ENCODE measurements at places on chromosomes 1 and 21. TPM values are rescaled to one million over a fixed set of nuclear protein-coding genes. Genes with fewer than 3 reads are reported as not detected.

GRCh38 chr1:97938285-97938642 lies 17.4 kb upstream of the DPYD start:
- no peak for DNase-seq

DNA sequence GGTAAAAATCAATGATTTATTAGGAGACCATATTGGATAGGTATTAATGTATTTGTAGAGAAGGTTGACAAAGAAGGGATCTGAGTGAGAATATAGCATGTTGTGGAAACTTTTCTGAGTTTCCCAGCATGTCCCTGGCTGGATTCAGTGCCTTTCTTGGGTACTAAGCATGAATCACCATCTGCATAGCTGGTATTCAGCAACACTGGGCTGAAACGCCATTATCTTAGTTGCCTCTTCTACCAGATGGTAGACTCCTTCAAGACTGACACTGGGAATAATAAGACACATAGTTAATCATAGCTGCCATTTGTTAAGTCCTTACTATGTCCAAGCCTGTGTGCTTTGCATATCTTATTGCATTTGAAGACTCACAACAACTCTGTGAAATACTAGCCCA lies 45.5 kb downstream of the ATP5PF start:
- no peak for DNase-seq

DNA sequence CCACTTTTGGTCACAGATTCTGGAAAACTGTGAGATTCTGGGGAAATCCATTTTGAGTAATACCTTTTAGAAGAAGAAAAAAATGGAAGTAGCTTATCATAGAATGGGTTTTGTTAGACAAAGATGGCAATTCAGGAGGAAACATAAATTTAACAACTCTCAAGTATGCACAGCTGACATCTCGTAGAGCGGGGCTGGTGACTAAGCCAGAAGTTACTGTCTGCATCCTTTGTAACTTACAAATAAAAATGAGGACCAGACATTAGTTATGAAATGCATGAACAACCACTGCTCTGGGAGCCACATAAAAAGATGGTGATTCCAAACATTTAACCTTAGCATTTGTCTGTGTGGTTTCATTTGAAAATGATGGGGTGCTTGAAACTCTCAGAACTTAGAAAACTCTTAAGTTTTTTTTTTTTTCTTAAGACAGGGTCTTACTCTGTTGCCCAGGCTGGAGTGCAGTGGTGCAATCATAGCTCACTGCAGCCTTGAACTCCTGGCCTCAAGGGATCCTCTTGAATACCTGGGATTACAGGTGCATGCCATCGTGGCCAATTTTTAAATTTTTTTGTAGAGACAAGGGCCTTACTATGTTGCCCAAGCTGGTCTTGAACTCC lies 49.2 kb upstream of the ATP5PO start:
- no peak for DNase-seq

DNA sequence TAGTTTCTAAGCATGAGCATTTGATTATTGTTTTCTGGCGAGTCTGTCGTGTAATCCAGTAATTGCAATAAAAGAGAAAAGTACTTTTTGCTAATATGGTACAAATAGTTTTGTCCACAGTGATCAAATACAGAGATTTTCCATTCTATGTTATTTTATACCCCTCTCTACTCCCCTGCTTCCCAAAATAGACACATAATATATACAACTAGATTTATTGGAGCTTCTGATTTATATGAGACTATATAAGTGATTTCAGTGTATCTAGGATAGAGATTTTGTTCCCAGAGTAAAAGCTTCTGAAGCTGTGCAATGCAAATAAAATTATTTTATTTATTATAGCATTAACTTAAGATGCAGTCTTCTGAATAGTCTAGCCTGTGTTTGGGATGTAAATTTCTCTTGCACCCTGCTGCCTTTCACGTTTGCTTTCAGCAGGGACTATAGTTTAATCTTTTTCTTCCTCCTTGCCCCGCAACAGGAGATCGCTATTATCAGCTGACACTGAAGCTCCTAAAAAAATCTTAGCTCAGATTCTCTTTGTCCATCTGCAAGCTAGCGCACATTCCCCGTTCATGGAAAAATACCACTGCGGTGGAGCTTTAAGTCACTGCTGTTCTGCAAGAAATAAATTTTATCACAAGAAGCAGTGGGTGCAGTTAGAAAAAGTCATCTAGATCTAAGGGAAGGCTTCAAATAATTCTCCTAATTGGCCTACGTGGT lies 273.3 kb downstream of the DISC1 start:
- DNase-seq: no peak

Gene PRXL2B
- 36.1 TPM for polyA plus RNA-seq

Gene SEMA6C
- polyA plus RNA-seq: 29.9 TPM

GRCh38 chr1:81850031-81850430 lies 49.3 kb downstream of the ADGRL2 start:
- no peak for DNase-seq

GRCh38 chr1:48309564-48310082 lies 87.1 kb downstream of the SLC5A9 start:
- DNase-seq: no peak

DNA sequence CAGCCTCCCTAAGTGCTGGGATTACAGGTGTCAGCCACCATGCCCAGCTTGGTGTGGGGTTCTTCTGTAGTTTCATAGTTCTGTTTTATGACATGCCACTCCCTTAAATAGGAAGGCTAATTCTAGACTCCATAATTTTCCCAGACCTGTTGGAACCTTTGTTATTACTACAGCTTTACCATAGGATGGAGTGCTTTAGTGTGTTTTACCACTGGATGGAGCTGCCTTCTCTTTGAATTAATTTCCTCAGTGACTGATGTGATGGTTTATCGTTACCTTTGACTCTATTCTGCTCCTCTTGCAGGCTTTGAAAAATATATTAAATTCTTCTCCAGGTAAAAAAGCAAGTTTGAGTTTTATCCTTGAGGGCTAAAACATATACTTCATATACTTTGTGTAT lies 84.6 kb upstream of the NEK7 start:
- DNase-seq: no peak

Gene LRRN2
- polyA plus RNA-seq: 10.8 TPM

- DNase-seq: no peak
These were observed 71.3 kb upstream of the CNTN2 start for GRCh38 chr1:204971517-204972336.

Gene PHLDA3
- polyA plus RNA-seq: 11.7 TPM

- no peak for DNase-seq
These were observed 32.9 kb downstream of the PSMG1 start for GRCh38 chr21:39150316-39150715.

Data from renal cortex interstitium (tissue), 15 donors.